ENCODE measurements at places on chromosomes 7 and 10.

DNA sequence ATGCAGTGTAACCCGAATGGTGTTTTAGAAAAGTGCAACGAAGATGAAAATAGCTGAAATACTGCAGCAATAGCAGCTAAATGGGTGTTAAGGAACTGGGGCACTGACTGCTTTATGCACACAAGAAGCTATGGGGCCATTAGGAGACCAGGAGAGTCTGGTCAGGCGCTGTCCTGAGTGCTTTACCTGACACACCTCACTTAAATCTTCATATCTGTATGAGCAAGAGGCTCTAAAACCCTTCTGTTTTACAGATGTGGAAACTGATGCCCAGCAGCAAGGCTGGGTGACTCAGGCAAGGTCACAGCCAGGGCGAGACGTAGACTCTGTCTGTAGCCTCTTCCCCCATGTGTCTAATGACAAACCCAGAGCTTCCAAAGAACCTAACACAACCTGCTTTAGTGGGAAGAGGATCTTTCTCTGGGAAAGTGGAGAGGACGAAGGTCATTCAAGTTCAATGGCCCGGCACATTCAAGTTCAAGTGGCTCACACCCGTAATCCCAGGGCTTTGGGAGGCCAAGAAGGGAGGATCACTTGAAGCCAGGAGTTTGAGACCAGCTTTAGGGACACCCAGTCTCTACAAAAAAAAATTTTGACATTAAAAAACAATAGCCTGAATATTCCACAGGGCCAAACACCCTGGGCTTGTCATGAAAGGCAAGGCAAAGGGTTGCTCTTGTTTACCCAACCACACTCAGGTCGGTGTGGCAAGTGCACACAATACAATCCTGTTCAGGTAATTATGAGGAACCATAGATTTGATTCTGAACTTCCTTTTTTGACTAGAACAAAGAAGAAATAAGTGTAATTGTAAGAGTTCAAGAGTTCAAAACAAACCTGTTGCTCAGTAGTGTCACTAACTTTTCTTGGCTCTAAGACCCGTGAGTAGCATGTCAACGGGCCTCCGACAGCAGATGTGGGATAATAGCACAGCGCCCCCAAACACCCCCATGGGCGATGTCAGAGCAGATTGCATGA, 53.7 kb upstream of the KLF6 start:
- DNase-seq = no peak

DNA sequence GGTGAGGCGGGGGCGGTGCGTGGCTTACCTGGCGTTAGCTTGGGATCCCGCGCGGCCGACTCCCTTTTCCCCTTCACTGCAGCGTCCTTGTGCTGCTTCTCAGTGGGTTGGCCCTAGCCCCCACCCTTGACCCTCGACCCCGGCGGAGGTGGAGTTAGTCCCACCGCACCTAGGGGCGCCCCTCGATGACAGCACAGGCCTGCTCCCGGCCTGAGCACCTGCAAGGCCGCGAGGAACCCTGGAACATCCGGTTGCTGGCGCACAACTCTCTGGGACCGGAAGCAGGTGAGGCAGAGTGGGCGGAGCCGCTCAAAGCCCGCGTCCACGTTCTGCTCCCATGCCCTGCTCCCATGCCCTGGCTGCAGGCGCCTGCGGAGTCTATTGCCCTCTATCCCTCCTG, 266.9 kb downstream of the USP6NL start:
- DNase-seq = no peak

DNA sequence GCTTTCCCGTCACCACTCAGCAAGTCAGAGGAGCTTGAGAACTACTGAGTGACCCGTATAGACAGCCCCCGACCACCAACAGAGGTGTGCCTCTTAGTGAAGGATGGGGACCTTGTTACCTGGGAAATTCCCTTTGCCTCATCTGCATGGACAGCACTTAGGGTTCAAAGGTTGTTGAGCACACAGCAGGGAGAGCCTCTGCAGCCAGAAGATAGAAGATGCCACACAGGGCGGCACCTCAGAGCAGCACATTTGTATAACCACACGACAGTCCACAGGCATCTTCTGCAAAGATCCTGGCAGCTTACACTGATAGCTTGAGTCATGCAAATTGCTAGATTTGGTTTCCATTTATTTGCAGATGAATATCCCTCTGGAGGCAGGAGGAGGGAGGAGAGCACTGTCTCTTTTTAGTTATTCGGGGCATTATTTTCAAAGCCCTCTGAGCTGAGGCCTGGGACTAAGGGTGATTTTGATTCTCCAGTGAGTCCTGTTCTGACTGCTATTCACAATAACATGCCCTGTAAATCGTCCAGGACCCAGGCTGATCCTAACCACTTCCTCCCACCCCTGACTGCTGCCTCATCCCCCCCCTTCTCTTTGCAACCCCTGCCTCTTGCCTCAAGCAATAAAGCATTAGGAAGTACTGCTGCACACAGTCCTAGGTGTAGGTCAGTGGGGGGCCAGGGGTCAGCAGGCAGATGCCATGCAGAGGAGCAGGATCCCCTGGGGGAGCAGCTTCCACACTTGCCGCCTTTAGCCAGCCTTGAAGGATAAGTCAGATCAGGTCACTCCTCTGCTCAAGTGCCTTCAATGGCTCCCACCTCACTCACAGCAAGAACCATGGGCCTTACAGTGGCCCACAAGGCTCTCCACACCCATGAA, 24.6 kb upstream of the INMT start:
- no peak for DNase-seq

GRCh38 chr7:141167381-141167964, 93.6 kb downstream of the TMEM178B start:
- no peak for DNase-seq

- DNase-seq = no peak
Measured at GRCh38 chr10:72058347-72058898, 29.9 kb downstream of the SPOCK2 start.

DNA sequence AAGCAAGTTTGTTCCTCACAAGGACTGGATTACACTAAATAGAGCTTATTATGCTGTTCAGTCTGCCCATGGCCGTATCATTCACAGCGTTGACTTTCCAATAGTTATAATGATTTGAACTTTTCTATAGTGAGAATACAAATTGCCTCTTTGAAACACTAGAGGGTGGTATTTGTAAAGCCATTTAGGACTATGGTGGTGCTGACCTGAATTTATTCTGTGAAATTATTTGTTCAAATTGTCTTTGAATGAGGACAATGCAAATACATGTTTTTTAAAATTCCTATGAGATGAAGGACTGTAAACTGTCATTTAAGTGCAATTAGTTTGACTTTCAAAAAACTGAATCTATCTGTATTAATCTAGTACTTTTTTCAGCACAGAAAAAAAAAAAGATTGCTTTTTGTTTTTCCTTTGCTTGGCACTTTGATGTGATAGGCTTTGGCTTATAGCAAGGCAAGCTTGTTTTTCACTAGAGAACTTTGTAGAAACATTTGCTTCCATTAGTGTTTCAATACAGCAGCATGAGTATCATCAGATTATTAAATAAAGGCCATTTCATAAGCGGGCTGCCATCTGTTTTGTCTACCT, 122.7 kb upstream of the TMEM229A start:
- no peak for DNase-seq

DNA sequence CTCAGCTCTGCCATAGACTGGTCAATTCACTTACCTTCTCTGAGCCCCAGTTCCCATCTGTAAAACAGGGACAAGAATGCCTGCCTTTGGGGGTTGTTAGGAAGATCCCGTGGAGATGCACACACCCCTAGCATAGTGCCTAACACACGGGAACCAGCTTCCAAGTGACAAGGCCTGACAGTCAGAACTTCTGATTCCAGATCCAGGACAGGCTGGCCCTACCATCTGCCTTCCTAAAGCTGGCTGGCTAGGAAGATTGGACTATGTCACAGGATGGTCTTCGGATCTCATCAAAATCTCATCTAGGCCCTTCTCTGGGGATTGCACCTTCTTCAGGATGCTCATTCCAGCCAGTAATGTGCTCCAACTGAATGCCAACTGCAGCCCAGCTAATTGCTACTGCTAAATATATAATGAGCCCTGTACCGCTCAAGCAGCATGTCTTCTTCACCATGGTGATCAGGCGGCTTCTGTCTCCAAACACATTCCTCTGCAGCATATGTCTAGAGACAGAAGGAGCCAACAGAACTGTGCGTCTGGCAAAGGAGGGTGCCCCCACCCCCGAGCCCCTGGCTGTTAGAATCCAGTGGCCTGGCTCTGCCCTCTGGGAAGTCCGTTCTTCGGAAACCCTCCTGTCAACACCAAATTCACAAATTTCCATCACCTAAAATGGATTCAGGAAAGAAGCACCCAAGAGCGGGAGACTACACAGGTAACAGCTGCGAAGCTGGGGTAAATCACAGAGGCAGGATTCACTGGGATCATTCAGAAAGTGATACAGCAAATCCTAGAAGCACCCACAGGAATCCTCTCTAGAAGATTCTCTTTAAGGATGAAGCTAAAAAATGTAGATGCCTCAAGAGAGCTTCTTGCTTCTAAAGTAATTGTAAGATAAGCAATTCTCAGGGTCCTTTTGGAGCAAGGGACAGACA, 142.1 kb upstream of the EEPD1 start:
- DNase-seq = no peak

DNA sequence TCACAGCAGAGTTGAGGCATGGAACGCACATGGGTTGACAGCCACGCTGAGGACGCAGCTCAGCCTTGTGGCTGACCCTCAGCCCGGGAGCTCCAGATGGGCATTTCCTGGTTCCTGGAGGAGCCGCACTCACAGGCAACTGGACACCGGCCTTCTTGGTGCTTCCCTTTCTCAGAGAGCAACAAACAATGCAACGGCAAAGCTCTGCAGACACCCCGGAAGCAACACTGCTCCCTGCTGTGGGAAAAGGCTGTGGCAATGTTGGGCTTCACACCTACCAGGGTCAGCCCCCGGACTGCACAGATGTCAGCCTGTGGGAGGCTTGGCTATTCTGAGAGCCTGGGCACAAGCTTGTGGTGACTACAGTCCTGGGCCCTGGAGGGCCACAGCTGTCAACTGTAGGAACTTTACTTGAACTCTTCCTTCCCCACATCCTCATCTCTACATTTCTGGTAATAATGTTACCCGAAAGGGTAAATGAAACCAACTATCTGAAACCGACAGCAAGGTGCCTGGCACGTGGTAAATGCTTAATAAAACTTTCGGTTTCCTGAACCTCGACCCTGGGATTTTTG, 597.5 kb upstream of the MKI67 start:
- DNase-seq = no peak

DNA sequence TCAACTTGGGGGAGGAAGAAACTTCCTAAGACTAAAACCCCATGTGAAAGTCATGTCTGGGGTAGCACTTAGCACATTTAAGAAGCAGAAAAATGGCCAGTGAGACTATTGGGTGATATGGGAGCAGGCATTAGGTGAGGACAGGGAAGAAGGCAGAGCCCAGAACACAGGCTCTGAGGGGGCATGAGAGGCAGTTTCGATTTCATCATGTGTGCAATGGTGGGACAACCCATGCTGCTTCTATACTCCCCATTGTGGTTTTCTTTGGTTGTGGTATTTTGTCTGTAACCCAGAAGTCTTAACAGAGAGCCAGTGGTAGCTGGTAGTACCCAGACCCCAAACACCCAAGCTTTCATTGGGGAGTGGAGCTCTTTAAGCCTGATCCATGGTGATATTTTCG, 752.0 kb downstream of the GRID1 start:
- DNase-seq = no peak

- no peak for DNase-seq
Measured at GRCh38 chr10:32160864-32161263, 104.6 kb upstream of the KIF5B start.

- no peak for DNase-seq
Measured at GRCh38 chr10:30811276-30812017, 181.9 kb upstream of the LYZL2 start.

GRCh38 chr10:49654036-49654693, 25.3 kb upstream of the C10orf53 start:
- DNase-seq = no peak

GRCh38 chr10:79021948-79022499, 46.7 kb upstream of the ZMIZ1 start:
- DNase-seq = no peak

- peak; percentile 66 for DNase-seq
Measured at GRCh38 chr10:17665747-17666146, 21.8 kb downstream of the STAM start.

DNA sequence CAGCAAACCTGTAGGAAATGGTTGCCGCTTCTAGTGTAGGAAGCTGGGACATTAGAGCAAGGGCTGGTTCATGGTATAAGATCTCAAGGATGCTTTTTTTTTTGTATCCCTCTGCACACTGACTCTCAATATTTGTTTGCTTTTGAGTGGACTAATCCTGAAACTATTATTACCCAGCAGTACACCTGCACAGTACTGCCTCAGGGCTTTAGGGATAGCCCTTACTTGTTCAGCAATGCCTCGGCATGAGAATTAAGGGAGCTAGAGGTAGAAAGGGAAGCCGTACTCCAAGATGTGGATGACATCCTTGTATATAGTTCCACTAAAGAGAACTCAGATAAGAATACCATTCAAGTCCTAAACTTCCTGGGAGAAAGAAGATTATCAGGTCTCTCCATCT, 70.5 kb downstream of the COPG2 start:
- no peak for DNase-seq

GRCh38 chr10:115003396-115003795, 65.4 kb downstream of the TRUB1 start:
- no peak for DNase-seq

- no peak for DNase-seq
Measured at GRCh38 chr7:155280446-155281397, 17.0 kb upstream of the INSIG1 start.

DNA sequence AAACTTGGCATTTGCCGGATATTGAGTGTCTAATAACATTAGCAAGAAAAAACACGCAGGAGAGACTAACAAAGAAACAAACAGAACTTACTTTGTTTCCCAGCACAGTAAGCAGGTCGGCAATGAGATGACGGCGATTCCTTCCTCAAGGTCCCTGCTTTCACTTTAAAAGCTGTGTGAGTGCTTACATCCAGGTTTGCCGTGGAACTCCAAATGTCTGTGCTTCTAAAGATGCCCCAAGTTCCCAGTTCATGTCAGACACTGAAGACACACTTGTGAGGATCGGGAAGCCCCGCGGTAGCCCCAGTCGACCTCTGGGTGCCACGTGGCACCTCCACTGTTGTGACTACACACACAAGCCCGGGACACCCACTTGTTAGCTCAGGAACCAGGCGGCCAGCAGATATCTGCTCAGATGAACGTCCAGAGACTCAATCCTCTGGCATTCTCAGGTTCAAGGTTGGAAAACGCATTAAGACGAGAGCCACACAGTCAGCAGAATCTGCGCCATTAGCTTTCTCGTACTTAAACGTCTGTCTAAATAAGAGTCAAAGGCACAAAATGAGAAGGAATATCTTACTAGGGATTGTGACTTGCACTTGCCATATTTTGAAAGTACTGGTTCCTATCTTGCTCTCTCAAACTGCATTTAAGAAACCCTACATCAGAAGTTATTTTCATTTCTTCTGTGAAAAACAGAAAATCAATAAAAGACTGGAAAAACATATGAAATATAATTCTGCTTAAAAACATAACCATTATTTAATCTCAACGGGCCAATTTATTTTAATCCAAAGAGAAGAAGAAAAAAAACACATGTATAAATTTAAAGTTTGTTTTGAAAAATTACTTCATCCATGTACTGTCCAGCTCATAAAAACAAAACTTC, 207.6 kb upstream of the KLF14 start:
- no peak for DNase-seq

- DNase-seq = no peak
Measured at GRCh38 chr7:23343806-23344475, 44.8 kb downstream of the MALSU1 start.

Measured in AG09319 (cell line).